ENCODE measurements at places on chromosomes 3 and 15.

GRCh38 chr15:99431661-99432091 is 134.1 kb upstream of the MEF2A start:
- no peak for DNase-seq

DNA sequence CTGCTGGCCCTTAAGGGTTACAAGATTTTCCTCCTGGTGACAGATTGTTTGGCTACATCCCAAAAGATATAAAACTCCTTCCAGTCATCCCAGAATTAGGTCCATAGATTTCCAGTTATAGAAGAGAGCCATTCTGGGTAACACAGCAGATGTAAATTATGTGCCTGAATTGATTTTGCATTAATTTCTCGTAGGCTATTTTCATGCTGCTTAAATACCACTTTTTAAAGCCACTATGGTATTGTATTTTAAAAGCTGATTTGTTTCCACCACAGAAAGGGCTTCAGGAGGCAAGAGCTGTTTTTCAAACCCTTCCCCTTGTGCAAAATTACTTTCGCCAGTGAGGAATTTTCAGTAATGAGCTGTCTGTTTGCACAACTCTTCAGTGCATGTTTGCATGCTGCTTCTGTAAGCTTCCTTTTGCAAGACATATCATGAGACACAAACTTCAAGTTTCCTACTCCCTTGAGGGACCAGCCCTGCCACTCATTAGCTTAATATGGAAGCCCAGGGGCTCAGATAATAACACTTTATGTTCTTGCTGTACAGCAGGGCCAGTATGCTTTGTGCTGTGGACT is 105.4 kb upstream of the TNIK start:
- no peak for DNase-seq

- DNase-seq: no peak
Observed at GRCh38 chr3:113741086-113741485, 5.0 kb downstream of the NAA50 start.

DNA sequence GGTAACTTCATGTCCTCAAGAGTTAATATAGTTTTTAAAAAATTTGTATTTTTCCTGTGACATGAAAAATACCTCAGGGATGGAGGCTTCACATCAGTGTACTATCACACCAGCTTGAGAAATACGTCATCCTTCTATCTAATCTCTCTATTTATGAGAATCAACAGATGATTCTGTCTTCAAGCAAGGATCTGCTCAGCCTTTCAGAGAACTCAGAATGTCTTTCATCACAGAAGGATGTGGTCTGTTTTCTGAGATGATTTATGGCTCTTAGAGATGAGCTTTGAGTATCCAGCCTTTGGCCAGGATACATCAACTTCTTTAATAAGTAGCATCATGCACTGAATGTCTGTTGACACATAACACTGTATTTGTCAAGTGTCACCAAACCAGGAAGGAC is 193.9 kb downstream of the DTWD1 start:
- no peak for DNase-seq

DNA sequence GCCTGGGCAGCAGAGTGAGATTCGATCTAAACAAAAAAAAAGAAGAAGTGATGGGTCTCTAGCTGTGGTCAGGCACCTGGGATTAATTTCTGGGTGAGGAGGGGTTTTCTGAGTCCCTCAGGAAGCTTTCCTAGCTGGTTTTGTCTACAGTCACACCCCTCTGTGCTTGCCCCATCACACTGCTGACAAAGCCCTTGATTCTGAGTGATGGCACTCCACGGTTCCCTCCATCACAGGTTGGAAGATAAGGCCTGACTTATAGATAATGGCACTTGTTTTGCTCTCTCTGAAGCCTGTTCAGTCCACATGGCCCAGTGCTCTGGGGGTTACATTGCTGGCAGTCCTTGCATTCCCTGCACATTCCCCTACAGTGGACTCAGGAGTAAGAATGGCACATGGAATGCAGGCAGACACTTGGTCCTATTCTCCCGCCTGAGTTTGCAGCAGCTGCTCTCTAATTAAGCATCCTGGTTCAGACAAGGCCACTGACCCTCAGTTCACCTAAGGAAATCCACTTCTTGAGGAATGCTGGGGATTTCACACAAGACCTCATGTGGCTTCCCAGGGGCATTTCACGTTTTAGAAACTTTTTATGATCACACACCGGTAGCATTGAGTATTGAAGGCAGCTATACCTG is 81.0 kb upstream of the NMNAT3 start:
- no peak for DNase-seq

GRCh38 chr3:39869890-39870289 is 60.5 kb downstream of the MYRIP start:
- no peak for DNase-seq

DNA sequence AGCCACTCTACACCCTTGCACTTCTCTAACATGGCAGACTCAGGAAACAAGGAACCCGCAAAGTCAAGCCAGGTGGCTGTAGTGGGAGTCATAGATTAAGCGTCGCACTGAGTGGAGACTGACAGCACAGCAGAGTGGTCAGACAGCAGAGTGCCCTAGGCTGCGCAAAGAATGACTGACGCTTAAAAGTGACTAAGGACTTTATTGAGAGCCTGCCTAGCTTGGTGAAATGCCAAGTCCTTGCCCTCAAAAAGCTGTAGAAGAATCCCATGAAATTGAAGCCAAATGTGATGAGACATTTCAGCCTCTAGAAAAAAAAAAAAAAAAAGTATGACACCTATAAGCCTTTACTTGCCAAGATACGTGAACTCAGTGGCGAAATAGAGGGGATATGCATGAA is 30.2 kb downstream of the NCEH1 start:
- no peak for DNase-seq

DNA sequence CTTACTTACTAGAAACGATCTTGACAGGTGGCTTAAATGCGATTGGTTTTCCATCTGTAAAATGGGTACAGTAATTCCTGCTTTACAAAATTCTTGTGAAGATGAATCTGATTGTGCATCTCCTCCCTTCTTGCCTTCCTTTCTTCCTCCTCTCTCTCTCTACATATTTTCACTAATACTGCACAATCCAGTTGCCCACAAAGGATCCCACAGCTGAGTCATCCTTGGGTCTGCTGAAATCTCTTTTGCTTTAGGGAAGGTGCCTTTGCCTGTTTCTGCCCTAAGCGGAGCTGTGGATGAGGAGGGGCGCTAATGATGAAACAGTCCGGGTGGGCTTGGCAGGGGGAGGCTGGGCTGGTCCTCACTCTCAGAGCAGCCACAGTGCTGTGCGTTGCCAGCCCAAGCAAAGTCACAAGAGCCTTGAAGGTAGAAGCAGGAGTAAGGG is 46.1 kb downstream of the AMOTL2 start:
- no peak for DNase-seq

- no peak for DNase-seq
Observed at GRCh38 chr3:64568895-64569517, 118.8 kb downstream of the ADAMTS9 start.

GRCh38 chr3:36444909-36445308 is 64.6 kb downstream of the STAC start:
- no peak for DNase-seq

GRCh38 chr3:161401389-161401788 is 30.1 kb upstream of the SPTSSB start:
- no peak for DNase-seq

DNA sequence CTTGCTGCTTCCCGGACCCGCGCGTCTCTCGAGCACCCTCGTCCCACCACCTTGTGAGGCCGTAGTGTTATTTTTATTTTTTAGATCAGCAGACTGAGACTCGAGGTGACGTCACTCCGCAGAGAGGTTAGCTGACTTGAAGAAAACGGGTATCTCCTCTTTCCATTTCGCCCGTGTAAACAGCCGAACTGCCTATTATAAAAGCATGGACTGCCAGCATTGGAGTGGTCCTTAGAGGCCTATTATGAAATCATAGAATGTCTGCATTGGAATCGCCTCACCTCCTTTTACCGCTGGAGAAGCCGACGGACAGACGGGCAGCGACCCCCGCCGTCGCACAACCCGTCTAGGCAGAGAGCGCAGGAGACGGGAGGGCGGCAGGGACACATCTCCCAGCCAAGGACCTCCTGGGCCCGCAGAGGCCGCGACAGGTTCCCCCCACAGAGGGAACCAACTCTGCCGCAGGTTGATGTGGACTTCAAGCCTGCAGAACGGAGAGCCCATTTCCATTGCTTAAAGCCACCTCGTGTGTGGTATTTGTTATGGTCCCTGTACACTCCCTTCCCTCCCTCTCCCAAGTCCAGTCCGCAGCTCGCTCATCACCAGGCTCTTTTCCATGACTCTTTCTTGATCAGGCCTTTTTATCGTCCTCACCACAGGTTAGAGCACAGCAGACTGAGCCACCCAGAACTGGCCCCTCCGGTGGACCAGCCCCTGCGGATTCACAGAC is 540 bp upstream of the PPP1R2 start:
- no peak for DNase-seq

DNA sequence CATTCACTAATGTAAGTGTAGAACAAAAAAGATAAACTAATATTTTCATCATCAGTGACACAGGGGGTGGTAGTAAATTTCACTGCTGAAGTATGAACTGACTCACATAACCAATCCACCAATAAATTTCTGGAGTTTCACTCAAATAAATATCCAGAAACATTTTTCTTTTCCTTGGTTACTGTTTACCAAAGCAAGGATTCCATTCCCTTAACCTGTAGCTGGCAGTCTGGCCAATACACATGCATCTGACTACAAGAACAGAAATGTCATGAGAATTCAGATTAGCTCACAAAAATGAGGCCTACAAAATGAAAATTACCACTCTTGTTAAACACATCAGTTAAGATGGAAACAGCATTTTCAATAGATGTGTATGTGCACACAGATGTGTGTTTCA is 80.3 kb downstream of the STAG1 start:
- no peak for DNase-seq

DNA sequence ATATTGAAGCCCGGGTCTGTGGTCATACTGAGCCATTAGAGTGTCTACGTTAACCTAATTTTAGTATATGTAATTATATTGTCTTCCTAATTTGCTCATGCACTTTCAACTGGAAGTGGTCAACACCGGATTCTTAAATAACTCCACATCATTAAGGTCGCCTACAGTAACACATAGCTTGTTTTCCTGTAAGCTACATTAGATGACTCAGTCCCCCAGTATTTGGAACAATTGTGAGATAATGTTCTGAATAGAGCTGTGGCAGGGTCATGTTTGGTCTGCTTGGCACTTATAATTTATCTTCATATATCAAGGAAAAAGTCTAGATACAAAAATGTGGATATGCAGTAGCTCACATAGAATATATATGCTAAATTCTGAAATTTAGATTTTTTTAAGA is 486.2 kb downstream of the IGSF11 start:
- DNase-seq: no peak

GRCh38 chr3:149660462-149660861 is 2.6 kb upstream of the WWTR1 start:
- DNase-seq: no peak

DNA sequence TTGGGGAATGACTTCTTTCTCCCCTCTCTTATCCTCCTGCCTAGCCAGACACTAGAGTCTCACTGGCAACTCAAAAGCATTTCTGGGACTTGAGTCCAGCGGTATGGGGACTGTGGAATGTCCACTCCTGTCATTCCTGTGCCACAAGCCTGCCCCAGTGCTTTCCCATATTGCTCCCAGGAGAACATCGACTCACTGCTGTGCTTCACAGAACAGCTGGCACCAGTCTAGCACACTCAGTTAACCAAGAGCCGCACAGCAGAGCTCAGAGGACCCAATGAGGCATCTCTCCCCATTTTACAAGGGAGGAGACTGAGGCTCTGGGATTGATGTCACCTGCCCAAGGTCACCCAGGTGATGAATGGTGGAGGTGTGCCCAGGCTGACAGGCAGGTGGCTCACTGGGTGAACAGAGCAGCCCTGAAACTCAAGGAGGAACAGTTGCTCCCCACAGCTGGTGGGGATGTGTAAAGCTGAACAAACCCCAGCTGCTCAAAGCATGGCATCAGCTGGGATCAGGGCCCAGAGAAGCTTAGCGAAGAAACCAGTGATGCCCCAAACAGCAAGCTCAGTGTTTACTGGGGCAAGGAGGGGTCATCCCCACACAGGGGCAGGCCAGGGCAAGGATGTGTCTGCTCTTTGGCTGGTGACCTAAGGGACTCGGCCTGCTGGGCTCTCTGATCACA is 35.4 kb upstream of the DUSP7 start:
- DNase-seq: no peak

GRCh38 chr3:121724130-121724529 is 25.4 kb downstream of the GOLGB1 start:
- no peak for DNase-seq

DNA sequence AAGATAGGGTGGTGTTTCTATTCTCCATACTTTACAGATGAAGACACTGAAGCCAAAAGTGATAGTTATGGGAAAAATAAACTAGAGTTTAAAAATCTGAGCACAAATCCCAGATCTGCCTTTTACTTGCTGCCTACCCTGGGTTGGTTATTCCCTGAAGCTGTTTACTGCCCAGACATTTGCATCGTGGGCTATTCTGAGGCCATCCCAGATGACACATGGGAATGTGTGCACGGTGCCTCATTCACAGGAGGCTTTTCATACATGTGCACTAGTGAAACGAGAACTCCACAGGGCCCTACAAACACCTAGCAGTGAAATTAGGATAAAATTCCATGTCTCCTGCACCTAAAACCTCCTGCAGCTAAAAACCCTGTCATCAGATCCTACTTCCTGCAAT is 17.5 kb downstream of the MYO5C start:
- DNase-seq: no peak

DNA sequence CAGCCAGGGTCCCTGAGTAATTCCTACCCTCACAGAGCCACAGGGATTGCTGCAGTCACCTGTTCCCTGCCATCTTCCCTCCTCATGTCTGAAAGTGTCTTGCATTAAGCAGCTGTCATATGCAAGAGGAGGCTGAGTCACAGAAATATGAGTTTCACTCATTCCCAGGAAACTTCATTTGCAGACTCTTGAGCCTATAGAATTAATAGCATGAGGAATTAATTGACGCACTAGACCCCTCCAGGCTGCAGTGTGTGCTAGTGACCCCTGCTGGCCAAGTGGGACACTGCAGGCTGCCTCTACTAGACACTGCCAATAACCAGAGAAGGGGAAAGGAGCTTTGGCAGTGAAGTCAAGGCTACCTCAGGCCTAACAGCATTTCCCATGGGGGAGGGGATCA is 50.6 kb upstream of the SLC6A1 start:
- DNase-seq: no peak

- no peak for DNase-seq
Observed at GRCh38 chr3:56799251-56799882, 2.4 kb downstream of the ARHGEF3 start.

- no peak for DNase-seq
Observed at GRCh38 chr15:76467136-76467535, 130.6 kb downstream of the ISL2 start.

DNA sequence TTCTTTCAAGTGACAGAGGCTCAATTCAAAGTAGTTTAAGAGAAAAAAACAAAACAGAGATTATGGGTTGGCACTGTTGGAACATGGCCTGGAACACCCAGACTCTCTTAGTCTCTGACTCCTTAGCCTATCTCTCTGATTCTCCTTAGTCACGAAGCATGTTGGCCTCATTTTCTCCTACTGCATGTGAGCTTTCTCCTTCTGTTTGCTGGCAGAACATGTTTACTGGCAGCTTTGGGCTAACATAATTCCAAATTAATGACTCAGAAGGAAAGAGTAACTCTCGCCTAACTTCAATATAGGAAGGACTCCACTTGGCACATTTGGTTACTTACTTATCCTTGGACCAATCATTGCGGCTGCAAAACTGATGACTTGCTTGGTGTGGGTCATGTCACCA is 21.7 kb upstream of the CCDC39 start:
- DNase-seq: no peak
